Sigmoid colon (tissue), 7 donors: ENCODE measurements at places on chromosomes 12 and 14. TPM values are rescaled to one million over a fixed set of nuclear protein-coding genes. Genes with fewer than 3 reads are reported as not detected.

DNA sequence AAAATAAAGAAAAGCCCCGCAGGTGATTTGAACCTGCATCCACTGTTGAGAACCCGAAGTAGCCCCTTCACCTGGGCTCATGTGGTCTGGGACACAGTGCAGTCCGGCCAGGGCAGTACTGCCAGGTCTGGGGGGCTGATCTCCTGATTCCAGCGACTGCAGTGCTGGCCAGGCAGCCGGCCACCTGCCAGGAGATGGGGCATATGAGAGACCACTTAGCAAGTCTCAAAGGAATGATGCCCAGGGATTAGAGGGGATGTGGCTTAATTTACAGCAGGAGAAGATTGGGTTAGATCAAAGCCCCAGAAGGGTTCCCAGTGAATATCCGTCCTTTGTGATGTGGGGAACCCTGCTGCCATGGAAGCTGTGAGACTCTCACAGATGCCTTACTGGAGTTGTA lies 113.3 kb downstream of the PRMT8 start:
- no peaks in the 10 kb centered on the region for H3K36me3 ChIP-seq
- no peak overlapping the region for H3K27ac ChIP-seq
- H3K4me3 ChIP-seq = no peak overlapping the region
- H3K4me1 ChIP-seq = peaks cover 8% of the 10 kb centered on the region
- peak; percentile 29 for DNase-seq

Gene AHNAK2
- 218 TPM for total RNA-seq

Gene GPR132
- total RNA-seq = 2.3 TPM

Gene TAS2R43
- 2.1 TPM for total RNA-seq
